ENCODE measurements at places on chromosomes 16 and 17. TPM values are rescaled to one million over a fixed set of nuclear protein-coding genes. Genes with fewer than 3 reads are reported as not detected.

CLEC10A gene
- total RNA-seq = 3.6 TPM

HCRT gene
- total RNA-seq = not detected

CCDC200 gene
- total RNA-seq = not detected

OR3A3 gene
- not detected for total RNA-seq

SHCBP1 gene
- 0.47 TPM for total RNA-seq

ZNF48 gene
- 10.7 TPM for total RNA-seq

MYH1 gene
- not detected for total RNA-seq

ADCY9 gene
- 42.2 TPM for total RNA-seq

CHST6 gene
- total RNA-seq = 2.8 TPM

DHRS7C gene
- 201 TPM for total RNA-seq

RBFOX1 gene
- total RNA-seq = 33.0 TPM

KCNH4 gene
- 0.35 TPM for total RNA-seq

BRIP1 gene
- not detected for total RNA-seq

KRT13 gene
- not detected for total RNA-seq

HOXB9 gene
- not detected for total RNA-seq

CCL7 gene
- not detected for total RNA-seq

TP53TG3D gene
- total RNA-seq = not detected

NPIPB8 gene
- not detected for total RNA-seq

CA5A gene
- total RNA-seq = not detected

RNF43 gene
- total RNA-seq = 5.5 TPM

LRRC3C gene
- total RNA-seq = not detected
